Activated naive CD4-positive, alpha-beta T cell (primary cell): ENCODE measurements at places on chromosomes 6 and 20.

GRCh38 chr6:16168858-16169257 is 40.0 kb downstream of the MYLIP start:
- no peak for DNase-seq

DNA sequence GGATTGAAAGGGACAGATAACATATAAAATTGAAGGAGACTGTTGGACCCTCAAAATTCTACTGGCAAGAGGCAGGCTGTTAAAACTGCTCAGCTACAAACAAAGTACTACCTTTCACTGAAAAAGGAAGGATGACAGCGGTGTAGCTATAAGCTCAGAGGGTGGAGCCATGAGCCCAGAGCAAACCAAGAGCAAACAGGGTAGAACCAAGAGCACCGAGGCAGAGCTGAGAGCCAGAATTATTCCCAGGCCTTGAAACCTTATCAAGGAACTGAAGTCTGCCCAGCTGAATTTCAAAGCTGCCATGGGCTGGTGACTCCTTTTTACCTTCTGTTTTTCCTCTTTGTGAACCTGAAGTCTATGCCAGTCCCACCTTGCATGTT is 74.7 kb upstream of the SLC4A11 start:
- no peak for DNase-seq

DNA sequence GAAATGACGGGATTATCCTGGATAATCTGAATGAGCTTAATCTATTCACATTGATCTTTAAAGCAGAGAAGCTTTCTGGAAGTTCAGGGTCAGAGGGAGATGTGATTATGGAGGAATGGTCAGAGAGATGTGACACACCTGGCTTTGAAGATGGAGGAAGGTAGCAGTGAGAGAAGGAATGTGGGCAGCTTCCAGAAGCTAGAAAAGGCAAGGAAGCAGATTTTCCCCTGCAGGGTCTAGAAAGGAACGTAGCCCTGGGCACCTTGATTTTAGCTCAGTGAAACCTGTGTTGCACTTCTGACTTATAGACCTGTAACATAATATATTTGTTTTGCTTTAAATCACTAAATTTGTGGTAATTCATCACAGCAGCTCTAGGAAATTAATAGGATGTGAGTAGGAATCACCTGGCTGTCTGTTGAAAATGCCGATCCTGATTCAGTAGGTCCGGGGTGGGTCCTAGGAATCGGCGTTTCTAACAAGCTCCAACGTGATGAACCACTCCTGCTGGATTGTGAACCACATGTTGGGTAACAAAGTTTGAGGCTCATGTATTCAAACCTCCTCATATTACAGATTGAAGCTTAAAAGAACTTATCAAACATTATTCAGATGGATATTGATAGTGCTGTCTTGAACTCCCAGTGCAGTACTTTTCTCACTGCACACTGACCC is 157.0 kb downstream of the GJA1 start:
- no peak for DNase-seq

DNA sequence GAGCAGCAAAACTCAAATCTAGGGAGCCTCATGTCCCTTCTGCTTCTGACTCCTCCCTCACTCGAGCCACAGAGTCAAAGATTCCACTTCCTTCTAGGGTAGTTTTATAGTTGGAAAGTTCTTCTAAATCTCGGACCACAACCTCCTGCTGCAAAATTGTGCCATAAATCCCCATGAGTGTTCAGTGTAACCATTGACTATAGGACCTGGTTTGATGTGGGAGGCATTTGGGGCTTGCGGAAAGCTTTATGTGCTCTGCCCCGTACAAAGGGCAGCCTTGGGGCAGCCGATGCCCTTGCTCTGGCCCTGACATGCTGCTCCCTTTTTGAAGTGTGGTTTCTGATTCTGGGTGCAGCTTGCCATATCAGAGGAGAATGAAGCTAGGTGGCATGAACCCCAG is 43.6 kb upstream of the IER3 start:
- DNase-seq = no peak

DNA sequence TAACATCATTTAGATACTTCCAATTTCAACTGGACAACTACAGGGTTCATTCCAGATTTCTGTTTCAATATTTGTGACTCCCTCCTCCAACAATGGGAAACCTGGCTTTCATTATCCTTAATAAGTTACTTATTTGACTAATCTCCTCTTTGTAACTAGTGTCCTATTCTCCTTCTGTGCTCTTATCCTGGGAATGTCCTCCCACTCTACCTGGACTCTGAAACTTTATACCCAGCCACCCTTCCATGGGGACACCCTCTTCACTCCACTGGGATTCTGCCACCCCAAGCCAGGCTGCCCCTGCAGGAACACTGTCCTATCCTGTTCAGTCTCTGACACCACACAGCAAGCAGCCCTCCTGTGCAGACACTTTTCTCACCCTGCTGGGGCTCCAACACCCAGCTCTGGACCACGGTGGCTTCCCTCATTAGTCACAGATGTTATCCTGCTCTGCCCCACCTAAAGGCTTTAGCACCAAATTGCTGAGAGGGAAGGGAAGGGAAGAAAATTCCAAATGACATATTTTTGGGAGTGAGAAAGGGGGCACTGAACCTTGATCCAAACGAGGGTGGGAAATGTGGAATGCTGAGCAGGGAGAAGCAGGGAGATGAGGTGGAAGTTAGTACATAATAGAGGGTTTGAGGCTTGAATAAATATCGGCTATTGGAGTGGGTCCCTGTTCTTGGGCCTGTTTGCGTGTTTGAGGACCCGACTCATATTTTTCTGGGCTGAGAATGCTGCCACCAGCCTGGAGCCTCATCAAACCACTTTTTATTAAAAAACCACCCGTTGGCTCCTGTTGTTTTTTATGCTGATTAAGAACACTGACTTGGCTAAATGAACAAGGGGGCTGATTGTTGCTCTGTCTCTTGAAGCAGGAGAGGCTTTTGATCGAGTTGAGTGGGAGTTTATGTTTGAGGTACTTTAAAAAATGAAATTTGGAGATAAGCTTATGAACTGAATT is 54.0 kb upstream of the AKIRIN2 start:
- DNase-seq = no peak

DNA sequence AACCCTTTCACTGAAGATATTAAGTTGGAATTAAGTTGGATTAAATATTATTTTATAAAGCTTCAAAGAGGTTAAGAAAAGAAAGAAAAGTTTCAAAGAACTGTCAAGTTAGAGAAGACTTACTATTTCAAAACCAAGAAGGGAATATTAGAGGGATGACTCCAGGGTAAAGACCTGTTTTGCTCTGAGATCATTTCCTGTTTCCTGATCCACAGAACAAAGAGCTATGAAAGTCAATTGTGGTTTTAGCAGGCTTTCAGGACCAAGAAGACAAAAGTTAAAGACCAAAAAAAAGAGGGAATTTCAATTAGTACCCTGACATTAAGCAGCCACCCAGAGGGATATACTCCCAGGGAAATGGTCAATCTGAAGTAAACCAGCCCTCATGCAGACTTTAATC is 19.4 kb downstream of the ESF1 start:
- DNase-seq = no peak

DNA sequence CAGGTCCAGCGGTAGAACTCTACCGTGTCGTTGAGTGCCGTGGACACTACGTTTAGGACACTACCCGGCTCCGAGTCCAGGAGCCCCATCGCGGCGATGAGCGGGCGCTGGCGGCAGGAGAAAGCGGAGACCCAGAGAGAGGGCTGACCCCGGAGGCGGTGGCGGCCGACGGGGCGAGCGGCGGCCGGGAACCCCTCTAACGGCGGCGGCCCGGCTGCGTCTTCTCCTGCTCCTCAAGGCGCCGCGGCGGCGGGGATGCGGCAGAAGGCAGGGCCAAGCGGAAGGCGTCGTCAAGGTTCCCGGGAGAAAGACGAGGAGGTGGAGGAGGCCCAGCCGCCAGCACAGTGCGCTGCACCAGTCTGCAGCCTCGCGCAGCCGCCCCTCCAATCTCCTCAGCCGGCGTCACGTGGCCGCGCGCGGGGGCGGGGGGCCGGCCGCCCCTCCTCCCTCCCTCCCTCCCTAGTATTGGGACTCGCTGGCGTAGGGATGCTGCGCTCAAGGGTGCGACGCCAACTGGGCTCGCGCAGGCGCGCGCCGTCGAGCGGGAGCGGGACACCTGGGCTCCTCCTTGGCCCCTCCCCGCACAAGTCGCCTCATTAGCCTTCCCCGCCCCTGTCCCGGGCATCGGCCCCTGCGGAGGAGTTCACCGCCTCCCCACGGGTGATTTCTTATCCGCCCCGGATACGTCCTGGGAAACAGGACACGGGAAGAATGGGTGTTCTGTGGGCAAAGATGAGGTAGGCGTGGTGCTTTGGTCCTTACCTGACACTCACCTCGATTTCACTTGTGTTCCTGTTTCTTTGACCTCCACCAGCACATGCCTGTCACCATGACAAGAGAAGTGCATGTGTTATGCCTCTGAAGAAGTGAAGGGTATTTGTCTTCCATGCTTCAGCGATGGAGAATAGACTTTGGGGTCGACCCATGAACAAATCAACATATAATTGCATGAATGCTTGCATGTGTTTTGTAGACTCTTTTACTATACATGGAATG is at the start of gene ELOVL4:
Gene ELOVL4, minus strand, starts transcription at position 363 of the 996 bp plus-strand sequence. Its CDS starts 274 bp downstream, at position 89.
- no peak for DNase-seq

DNA sequence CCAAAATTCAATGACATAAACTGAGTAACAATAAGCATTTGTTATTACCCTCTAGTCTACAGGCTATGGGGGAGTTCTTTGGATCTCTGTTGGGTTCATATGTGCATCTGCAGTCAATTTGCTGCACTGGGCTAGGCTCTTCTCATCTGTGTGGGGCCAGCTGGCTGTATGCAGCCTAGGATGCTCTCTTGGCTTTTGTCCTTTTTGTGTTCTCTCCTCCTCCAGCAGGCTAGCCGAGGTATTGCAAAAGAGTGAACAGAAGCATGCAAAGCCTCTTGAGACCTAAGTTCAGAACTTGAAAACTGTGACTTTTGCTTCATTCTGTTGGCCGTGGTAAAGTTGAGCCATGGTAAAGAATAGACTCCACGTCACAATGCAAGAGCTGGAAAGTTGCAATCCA is 62.8 kb upstream of the FOXO3 start:
- DNase-seq = no peak
